Upper lobe of right lung (tissue), 1 donor: ENCODE measurements at places on chromosomes 3 and 15. TPM values are rescaled to one million over a fixed set of nuclear protein-coding genes. Genes with fewer than 3 reads are reported as not detected.
A peak's percentile ranks its signal among the peaks of the same experiment; 100 is the strongest.

- H3K4me1 ChIP-seq, result no peaks in the 10 kb centered on the region
- DNase-seq, result peak; percentile 72
- no peak overlapping the region for H3K4me3 ChIP-seq
- H3K27me3 ChIP-seq, result no peaks in the 10 kb centered on the region
- no peaks in the 10 kb centered on the region for H3K36me3 ChIP-seq
These were observed 85.9 kb upstream of the ABHD2 start for GRCh38 chr15:89002281-89002761.

The SATB1 gene
- 28.4 TPM for total RNA-seq

DNA sequence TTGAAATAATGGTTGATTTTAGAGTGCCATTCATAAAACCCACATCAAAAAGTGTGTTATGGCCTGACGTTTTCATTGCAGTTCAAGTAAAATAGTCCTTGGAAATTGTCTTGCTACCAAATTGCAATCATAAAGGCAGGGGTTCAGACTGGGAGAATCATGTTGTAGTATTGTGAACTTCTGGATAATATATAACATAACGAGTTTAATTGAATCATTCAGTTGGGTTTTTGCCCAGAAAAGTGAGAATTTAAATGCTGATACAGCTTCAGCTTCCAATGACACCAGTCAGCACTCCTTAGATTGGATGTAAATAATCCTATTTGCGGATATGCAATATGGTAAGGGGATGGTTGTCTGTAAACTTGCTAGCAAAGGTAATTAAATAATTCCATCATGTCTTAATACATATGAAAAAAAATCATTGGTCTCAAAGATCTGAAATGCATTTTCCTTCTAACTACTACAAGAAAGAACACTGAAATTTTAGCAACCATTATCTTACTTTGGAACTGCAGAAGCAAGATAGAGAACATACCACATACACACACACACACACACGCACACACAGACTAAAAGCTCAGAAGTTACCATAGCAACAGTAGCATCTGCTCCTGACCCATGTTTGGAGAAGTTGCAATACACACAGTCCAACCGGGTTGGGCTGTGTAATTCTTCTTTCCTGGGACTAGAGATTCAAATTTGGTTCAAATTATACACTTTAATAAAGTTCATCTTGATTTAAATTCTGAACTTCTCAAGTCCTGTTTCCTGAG, 686.2 kb upstream of the NR2F2 start:
- no peaks in the 10 kb centered on the region for H3K27me3 ChIP-seq
- no peaks in the 10 kb centered on the region for H3K36me3 ChIP-seq
- no peak overlapping the region for H3K4me3 ChIP-seq
- DNase-seq, result no peak
- no peaks in the 10 kb centered on the region for H3K4me1 ChIP-seq

The SNTN gene
- not detected for total RNA-seq

DNA sequence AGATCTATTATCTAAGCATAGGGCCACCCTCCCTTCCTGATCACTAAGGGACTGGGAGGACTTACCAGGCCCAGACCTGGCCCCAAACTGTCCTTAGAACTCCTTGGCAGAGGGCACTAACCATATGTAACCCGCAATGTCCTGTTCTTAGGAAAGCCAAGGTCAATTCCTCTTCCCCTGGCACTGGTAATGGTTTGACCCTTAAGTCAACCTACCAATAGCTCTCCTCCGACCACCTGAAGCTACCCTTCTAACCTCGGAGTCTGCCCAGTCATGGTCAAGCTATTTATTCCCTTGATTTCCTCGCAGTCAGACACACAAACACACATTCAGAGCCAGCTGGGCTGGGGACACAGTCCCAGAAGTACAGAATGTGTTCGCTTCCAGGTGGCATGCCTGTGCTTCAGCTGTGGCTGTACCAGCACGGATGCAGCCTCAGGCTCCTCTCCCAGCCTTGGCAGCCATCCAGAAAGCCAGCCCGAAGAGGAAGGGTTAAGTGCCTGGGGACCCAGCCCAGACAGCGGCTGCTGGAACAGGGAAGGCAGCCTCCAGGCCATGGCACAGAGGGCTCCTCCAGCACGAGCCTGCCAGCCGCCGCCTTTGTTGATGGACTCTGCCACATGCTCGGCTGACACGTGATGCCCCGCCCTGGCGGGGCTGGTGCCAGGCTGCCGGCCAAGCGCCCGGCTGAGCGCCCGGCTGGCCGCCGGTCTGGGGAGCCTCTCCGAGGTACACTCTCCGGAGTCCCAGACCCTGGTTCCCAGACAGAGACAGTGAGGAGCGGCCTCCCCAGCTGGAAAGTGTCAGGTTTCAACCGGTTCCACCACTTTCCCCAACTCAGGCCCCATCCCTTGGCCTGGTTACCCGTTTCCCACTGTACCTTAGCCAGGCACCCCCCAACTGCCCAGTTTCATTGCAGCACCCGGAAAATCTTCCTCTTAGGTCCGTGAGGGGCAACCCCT, 5.5 kb downstream of the BMF start:
- no peaks in the 10 kb centered on the region for H3K27me3 ChIP-seq
- H3K36me3 ChIP-seq, result no peaks in the 10 kb centered on the region
- no peak overlapping the region for H3K4me3 ChIP-seq
- peak overlapping the region; percentile 91 for H3K27ac ChIP-seq
- DNase-seq, result peak; percentile 92

GRCh38 chr15:88376574-88377174, 90.5 kb downstream of the MRPL46 start:
- H3K36me3 ChIP-seq, result no peaks in the 10 kb centered on the region
- no peaks in the 10 kb centered on the region for H3K4me1 ChIP-seq
- no peaks in the 10 kb centered on the region for H3K27me3 ChIP-seq
- H3K27ac ChIP-seq, result no peak overlapping the region

- H3K36me3 ChIP-seq, result no peaks in the 10 kb centered on the region
- DNase-seq, result no peak
- H3K4me3 ChIP-seq, result no peak overlapping the region
- H3K4me1 ChIP-seq, result no peaks in the 10 kb centered on the region
- H3K27ac ChIP-seq, result no peak overlapping the region
These were observed 55.2 kb downstream of the RPL39L start for GRCh38 chr3:187084126-187084525.

DNA sequence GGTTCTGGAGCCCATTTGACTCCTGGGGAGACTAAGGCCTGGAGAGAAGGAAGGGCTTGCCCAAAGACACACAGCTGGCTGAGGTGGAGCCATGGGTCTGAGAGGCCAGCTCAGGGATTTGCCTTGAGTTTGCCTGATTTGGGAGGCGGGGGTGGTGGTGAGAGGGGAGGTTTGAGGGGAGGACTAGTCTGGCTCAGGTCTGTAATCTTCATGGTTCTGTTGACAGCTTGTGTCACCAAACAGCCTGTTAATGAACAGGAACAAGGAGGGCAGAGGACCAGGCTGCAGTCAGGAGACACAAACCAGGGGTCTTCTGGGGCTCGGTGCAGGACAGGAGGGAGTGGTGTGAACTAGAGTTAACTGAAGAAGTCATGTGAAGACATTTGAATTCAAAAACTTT, 3.6 kb downstream of the TRH start:
- no peak for DNase-seq
- no peak overlapping the region for H3K27ac ChIP-seq
- no peaks in the 10 kb centered on the region for H3K36me3 ChIP-seq
- peaks cover 64% of the 10 kb centered on the region for H3K27me3 ChIP-seq
- H3K4me3 ChIP-seq, result no peak overlapping the region

DNA sequence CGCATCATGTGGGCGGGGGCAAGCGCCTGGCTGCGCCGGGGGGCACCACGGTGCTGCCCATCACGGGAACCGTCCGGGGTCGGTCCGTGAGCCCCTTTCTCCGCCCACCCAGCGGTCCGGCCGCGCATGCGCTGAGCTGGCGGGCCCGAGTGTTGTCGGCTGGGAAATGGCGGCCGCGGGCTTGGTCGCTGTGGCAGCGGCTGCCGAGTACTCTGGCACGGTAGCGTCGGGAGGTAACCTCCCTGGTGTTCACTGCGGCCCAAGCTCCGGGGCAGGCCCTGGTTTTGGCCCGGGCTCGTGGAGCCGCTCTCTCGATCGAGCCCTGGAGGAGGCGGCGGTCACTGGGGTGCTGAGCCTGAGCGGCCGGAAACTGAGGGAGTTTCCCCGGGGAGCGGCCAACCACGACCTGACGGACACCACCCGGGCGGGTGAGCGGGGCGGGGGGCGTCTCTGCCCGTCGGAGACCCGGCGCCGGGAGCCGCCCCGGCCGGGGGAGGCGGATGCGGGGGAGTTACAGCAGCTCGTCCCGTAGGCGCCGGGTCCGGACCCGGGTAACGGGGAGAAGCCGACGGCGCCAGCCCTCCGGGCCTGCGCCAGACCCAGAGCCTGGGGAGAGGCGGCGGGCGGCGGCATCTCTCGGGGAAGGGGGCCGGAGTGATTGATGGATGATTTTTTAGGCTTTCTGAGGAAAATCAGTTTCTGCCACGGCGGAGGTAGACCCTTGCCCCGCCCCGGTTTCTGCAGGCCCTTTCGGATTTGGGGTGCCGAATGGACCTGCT, at the start of gene LRCH3:
Gene LRCH3, plus strand, starts transcription at position 142 of the 779 bp plus-strand sequence. Its CDS starts 25 bp downstream, at position 167.
- no peaks in the 10 kb centered on the region for H3K27me3 ChIP-seq
- peak within 1 kb of the TSS; percentile 90 for H3K4me3 ChIP-seq
- H3K27ac ChIP-seq, result peak within 1 kb of the TSS; percentile 96
- DNase-seq, result peak; percentile 91

- no peaks in the 10 kb centered on the region for H3K27me3 ChIP-seq
- H3K27ac ChIP-seq, result no peak overlapping the region
- no peak for DNase-seq
- H3K4me3 ChIP-seq, result no peak overlapping the region
- no peaks in the 10 kb centered on the region for H3K4me1 ChIP-seq
These were observed 176.0 kb downstream of the SSR3 start for GRCh38 chr3:156378871-156379270.

The KNG1 gene
- total RNA-seq, result 0.14 TPM

DNA sequence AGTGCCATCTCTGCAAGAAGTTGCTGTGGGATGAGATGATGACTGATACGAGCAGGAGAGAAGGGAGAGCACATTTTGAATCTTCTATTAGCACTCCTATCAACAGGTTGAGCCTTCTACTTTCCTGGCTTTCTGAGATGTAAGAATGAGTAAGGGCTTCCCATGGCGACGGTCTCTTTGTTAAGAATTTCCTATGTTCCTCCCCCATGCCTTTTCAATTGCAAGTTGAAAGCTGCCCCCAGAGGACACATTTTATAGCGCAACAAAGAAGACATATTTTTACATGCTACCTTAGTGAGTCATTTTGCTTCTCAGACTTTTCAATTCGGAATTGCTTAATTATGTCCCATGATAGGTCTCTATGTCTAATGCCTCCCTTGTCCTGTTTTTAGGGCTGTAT, 71.3 kb upstream of the LRTM1 start:
- no peak overlapping the region for H3K27ac ChIP-seq
- peaks cover 3% of the 10 kb centered on the region for H3K4me1 ChIP-seq
- no peaks in the 10 kb centered on the region for H3K27me3 ChIP-seq
- DNase-seq, result no peak

- no peak overlapping the region for H3K27ac ChIP-seq
- H3K36me3 ChIP-seq, result peaks cover 18% of the 10 kb centered on the region
- no peak overlapping the region for H3K4me3 ChIP-seq
- no peak for DNase-seq
These were observed 3.3 kb downstream of the LRRK1 start for GRCh38 chr15:100922192-100923040.

The TRAT1 gene
- 1.1 TPM for total RNA-seq

The AVEN gene
- total RNA-seq, result 11.5 TPM

GRCh38 chr3:184040010-184040409, 8.5 kb downstream of the HTR3D start:
- no peaks in the 10 kb centered on the region for H3K4me1 ChIP-seq
- H3K36me3 ChIP-seq, result no peaks in the 10 kb centered on the region
- no peak overlapping the region for H3K27ac ChIP-seq
- DNase-seq, result no peak
- no peak overlapping the region for H3K4me3 ChIP-seq

The DNAJC13 gene
- total RNA-seq, result 44.8 TPM

The TRPM1 gene
- total RNA-seq, result not detected

The RASL12 gene
- 20.2 TPM for total RNA-seq

The ACTR8 gene
- 22.8 TPM for total RNA-seq

- H3K27me3 ChIP-seq, result no peaks in the 10 kb centered on the region
- H3K4me1 ChIP-seq, result peaks cover 29% of the 10 kb centered on the region
These were observed 38.8 kb downstream of the BHLHE40 start for GRCh38 chr3:5017925-5018531.

DNA sequence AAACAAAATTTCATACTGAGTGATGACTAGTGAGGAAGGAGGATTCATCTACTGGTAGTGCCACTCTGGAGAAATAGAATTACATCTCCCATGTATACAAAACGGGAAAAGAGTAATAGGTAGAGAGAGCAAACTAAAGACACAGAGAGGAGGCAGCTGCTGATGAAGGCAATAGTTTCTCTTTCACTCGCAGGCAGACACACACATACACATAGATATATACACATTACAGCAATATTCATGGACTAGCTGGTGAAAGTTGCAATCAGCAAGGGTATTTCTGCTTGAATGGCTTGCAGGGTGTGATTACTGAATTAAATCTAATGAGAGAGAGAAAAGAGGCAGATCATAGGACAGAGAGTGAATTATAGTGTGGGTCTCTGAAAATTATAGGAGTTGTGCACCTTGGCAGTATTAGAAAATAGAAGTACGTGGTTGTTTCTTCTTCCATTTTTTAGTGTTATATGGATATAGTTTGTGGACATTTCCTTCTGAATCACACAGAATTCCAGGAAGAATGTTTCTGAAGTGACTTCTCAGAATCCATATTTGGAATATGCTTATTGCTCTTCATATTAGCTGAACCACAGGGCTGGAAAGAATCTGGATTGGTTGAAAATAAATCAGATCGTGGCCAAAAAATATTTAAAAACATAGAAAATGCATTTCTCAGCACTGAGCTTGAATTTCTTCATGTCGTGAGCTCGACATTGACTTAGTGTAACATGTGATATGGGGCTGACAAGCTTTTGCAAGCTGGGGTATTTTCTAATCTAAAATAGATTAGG, 991.2 kb downstream of the TUSC7 start:
- no peaks in the 10 kb centered on the region for H3K36me3 ChIP-seq
- H3K4me1 ChIP-seq, result no peaks in the 10 kb centered on the region
- H3K4me3 ChIP-seq, result no peak overlapping the region

GRCh38 chr3:12046406-12046805, 42.2 kb downstream of the SYN2 start:
- H3K4me1 ChIP-seq, result no peaks in the 10 kb centered on the region
- H3K36me3 ChIP-seq, result no peaks in the 10 kb centered on the region
- H3K27ac ChIP-seq, result no peak overlapping the region
- no peak overlapping the region for H3K4me3 ChIP-seq
- no peak for DNase-seq
- peaks cover 3% of the 10 kb centered on the region for H3K27me3 ChIP-seq

The LRRC31 gene
- 1.7 TPM for total RNA-seq

The CISH gene
- 71.6 TPM for total RNA-seq

DNA sequence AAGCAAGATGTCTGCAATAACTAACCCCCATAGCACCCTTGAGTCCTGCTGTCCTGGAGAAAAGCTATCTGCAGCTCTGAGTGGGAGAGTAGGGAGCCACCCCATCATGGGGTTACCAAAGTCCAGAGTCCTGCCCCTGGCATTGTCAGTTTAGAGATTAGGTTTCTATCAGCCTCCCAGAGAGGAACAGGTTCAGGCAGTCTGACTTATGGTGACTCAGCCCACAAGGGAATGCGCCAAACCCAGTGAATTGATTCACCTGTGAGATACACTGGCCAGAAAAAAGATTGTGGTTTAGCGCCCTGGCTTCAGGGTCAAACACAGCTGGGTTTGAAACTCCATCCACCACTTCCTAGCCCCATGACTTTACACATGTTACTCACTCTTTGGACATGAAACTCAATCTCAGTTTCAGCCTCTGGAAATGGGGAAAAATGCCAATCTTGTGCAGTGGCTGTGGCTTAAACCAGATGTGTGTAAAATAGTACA, 263.6 kb upstream of the HES1 start:
- no peaks in the 10 kb centered on the region for H3K27me3 ChIP-seq
- H3K36me3 ChIP-seq, result no peaks in the 10 kb centered on the region
- H3K27ac ChIP-seq, result no peak overlapping the region
- H3K4me3 ChIP-seq, result no peak overlapping the region
- no peak for DNase-seq
- no peaks in the 10 kb centered on the region for H3K4me1 ChIP-seq
